Stimulated activated CD8-positive, alpha-beta memory T cell treated with anti-CD3 and anti-CD28 coated beads, Interleukin-4, amount 100 ng/mL, for 1 hour (primary cell): ENCODE measurements at places on chromosomes 4 and X.

GRCh38 chr4:10002278-10002677 lies 19.0 kb downstream of the SLC2A9 start:
- no peak for DNase-seq

GRCh38 chrX:20361890-20362262 lies 95.2 kb upstream of the RPS6KA3 start:
- DNase-seq: no peak

DNA sequence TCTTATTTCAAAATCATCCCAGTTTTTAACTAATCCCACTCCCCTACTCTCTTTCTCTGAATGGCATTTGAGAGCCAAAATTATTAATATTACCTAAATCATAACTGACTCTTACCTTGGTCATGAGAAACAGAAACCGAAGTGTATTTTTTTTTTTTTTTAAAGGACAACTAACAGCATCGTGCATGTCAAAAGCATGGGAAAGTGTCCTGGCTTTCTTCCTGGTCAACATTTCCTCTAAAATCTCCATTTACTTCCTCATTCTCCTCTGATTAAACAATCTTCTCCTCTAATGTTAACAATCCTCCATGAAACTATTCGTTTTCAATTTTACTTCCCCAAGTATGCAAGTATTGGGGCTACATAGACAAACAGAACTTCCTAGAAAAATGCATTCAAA lies 2.1 kb upstream of the STS start:
- no peak for DNase-seq

DNA sequence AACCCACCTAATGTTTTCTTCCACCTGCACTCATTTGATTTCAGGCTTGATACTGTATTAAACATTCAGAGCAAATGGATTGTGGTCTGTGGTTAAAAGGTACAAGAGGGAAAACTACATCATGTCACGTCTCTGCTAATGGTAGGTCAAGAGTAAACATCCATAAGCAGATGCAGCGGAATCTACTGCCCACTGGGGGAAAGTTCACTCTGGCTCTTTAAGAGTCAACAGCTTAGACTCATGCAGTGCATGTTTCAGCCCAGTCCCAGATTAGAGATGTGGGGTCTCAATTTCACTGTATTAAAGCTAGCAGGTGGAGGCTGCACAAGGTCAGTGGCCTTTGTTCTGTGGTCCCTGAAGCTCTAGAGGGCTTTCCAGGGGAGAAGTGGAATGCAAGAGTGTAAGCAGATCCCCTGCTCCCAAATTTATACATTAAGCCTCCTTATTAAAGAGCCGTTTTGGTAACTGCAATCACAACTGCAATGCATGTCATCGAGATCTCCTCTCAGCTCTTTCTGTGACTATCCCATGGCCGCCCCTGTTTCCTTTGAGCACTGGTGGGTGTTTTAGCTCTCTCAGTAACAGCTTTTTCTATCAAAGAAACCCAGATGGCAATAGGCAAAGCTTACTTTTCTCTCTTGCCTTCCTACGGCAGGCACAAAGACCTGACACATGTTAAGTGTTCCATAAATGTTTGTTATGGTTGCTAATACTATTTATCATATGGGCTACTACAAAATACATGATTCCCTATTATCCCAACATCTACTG lies 53.4 kb downstream of the LDB2 start:
- no peak for DNase-seq

DNA sequence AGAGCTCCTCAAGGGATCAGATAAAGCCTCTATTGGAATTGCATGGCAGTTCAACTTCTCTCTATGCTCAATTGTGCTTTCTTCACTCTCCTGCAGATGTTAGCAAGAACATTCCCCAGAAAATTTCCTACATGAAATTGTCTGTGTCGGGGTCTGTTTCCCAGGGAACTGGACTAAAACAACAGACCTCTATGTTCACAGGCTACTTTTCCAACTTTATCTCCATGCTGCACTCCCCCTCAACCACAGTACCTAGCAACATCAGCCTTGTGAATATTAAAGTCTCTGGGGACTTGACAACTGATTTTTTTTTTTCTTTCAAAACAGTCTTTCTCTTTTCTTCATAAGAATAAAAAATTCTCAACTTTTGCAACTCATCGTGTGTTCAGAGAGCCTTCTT lies 1470.8 kb upstream of the ADGRL3 start:
- no peak for DNase-seq

DNA sequence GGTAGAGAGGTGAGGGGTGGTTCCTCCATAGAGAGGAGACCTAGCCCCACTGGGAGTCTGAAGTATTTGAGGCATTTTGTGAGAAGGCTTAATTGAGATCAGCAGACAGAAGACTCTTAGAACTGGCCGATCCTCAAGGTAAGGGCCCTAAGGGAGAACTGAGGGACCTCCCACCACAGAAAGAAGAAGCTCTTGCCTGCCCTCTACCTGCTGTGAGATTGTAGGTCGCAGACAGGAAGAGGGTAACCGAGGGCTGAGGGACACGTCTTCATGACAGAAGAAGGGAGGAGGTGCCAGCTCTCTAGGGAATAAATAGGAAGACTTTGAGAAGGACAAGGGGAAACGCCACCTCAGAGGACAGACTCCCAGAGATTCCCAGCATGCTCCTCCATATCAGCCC lies 24.1 kb upstream of the MAGEC1 start:
- DNase-seq: no peak

GRCh38 chrX:80184854-80185253 lies 170.3 kb downstream of the TBX22 start:
- no peak for DNase-seq

DNA sequence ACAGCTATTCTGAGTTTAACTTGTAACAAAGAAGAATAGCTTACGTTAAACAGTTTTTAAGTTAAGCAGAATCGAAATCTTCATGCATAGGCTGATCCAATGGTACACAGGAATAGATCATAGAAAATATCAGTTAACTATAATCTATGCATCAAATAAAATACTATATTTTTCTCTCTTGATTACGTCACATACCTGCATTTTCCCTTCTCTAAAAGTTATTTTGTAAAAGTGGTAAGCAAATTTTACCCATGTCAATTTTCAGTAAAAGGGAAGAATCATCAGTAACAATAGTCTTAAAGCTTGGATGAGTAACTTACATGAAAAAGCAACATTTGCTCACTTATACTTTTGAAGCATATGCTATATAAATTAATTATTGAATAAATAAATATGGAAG lies 692.4 kb downstream of the FAT4 start:
- no peak for DNase-seq

GRCh38 chr4:165620913-165621312 lies 242.1 kb downstream of the CPE start:
- no peak for DNase-seq

- DNase-seq: no peak
Observed at GRCh38 chrX:45515262-45516215, 314.9 kb upstream of the DIPK2B start.

- no peak for DNase-seq
Observed at GRCh38 chrX:134010690-134011089, 25.3 kb upstream of the GPC3 start.

DNA sequence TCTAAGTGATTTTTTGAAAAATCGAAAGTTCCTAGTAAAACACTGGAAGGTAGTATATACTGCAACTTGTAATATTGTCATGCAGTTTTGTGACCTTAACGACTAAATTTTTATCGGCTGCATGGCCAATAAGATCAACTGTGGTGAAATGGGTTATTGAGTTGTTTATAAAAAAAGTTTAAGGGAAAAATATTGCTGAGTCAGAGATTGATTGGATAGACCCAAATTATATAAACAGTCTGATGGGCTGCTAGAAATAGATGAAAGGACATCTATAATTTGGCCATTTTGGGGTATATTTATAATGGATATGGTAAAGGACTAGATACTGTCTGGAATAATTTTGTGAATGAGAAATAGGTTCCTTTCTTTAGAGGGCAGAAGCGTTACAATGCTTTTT lies 56.2 kb downstream of the MGST2 start:
- DNase-seq: no peak

GRCh38 chr4:42050516-42051249 lies 60.4 kb downstream of the SLC30A9 start:
- no peak for DNase-seq

DNA sequence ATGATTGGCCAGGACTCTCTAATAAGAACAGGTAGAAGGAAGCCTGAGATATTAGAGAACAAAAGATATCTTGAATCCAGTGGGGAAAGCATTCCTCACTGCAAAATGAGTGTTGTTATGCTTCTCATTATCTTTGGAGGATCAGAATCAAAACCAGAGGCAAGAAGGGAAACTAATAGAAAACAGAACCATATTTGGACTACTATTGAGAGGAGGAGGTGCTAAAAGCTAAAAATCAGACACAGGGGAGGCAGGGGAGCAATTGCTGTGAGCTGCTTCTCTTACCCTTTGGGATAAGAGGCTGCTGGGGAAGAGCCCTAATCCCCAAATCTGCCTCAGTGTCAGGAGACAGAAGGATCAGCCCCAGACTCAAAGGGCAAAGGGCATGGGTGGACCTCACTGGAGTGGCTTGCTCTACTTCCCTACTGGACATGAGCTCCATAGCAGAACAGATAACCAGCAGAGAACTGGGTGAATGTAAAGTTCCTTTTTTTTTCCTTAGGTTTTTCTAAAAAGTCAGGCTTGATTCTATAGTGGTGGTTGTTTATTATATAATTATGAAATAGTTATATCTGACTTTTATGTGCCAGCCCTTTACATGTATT lies 60.1 kb downstream of the SEPTIN11 start:
- DNase-seq: no peak

DNA sequence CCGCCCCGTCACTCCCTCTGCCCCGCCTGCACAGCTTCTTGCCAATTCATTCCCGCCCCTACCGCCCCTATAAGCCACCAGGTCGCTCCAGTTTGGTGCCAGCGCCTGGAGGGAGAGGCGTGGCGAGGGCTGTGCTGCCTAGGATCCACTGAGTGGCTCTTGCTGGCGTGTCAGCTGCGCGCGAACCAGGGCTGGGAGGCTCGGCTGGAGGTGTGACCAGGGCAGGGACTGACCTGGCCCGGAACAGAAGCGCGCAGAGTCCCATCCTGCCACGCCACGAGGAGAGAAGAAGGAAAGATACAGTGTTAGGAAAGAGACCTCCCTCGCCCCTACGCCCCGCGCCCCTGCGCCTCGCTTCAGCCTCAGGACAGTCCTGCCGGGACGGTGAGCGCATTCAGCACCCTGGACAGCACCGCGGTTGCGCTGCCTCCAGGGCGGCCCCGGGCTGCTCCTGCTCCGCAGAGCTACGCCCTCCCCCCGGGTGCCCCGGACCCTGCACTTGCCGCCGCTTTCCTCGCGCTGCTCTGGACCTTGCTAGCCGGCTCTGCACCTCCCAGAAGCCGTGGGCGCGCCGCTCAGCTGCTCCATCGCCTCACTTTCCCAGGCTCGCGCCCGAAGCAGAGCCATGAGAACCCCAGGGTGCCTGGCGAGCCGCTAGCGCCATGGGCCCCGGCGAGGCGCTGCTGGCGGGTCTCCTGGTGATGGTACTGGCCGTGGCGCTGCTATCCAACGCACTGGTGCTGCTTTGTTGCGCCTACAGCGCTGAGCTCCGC lies at the start of gene GPR78:
Gene GPR78 (plus strand): TSS at position 72 of the 773 bp plus-strand sequence. CDS start 591 bp downstream, at position 663.
- no peak for DNase-seq

- DNase-seq: peak; percentile 77
Observed at GRCh38 chr4:99949034-99949998, 759 bp downstream of the H2AZ1 start.

GRCh38 chr4:124640022-124640730 lies 72.4 kb downstream of the ANKRD50 start:
- DNase-seq: no peak

DNA sequence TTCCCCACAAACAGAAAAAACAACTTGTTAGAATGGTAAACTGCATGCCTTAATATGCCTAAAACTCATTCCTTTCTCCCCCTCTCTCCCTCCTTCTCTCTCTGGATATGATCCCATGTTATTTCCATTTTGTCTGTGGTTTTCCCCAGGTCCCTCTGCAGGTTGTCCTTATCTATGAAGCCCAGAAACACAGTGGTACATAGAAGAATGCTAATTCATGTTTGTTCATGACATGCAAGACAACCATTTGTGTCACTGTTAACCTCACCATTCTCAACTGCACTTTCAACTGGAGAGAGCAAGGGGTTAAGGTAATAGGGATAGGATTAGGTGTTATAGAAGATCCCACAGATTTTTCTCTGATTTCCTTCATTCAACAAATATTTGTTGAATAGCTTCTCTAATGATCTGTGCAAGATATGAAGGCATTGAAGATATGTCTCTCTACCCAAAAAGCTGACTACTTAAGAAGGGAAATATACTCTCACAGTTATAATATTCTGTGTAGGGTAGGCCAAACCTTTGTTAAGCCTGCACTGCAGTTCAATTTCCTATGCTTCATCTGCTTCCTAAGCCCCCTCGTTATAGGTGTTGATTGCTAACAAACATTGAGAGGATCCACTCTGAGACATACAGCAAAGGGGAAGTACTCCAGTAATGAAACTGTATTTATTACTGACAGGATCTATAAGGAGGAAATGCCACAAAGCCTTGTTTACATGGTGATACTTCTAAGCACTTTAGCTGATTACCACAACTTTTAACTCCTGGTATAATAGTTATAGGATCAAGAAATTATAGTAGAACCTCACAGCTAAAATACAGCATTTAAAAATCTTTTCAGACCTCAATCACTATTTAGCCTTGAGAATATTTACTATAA lies 96.1 kb downstream of the FRYL start:
- no peak for DNase-seq

DNA sequence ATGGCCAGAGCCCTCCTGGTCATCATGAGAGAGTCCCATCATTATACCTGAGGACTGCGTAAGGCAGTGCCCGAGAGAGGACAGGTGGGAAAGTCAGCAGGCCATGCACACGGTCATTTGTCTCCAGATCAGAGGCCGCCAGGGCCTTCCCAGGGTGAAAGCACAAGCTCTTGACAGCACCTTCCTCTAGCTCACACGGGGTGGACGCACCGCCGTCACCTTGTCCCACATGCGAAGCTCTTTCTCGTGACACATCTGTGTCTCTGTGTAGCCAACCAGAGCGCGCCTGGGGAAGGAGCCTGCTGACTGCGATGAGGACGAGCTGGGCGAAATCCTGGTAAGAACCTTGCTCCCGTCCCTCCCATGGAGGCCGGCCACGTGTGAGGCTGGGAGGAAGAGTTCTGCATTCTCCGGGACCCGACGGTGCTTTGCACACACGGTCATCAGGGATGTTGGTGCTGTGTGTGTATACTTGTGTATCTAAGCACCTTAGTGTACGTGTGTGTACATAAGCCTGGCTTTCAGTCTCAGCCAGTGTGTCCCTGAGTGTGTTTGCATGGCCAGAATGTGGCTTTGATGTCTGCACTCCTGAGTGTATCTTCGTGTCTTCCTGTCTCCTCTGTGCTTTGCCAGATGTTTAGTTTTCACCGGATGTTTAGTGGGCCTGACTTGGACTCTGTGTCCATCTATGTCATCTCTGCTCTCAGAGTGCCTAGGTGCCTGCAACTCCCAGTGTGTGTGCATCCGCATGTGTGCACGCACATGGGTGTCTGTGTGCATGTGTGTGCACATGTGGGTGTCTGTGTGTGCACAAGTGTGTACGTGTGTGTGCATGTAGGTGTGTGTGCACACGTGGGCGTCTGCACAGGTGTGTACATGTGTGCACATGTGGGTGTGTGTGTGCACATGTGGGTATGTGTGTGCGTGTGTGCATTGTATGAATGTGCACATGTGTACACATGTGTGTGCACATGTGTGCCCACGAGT lies 15.1 kb downstream of the ATP5ME start:
- no peak for DNase-seq
